ENCODE measurements at places on chromosomes 4 and X.

GRCh38 chr4:73788411-73788810, 48.0 kb downstream of the CXCL8 start:
- DNase-seq: no peak

GRCh38 chr4:110106931-110107296, 91.5 kb downstream of the ELOVL6 start:
- DNase-seq: no peak

- no peak for DNase-seq
Observed at GRCh38 chr4:181345931-181346330, 897.3 kb upstream of the TENM3 start.

DNA sequence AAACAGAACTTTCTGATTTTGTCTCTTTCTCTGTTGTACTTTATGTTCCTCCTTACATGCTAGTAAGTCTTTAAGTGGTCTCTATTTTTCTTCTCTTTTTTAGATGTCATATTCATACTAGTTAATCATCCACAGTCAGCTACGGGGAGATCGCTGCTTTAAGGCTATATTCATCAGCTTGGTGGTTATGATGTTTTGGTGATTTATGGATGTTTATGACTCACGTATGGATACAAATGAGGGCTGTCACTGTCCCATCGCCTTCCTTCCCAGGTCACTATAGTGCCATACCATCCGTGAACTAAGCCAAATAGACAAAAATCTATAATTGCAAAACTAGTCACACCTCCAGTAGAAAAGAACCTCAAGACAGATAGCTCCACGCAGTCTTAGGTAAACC, 296.8 kb upstream of the AADAT start:
- DNase-seq: no peak

DNA sequence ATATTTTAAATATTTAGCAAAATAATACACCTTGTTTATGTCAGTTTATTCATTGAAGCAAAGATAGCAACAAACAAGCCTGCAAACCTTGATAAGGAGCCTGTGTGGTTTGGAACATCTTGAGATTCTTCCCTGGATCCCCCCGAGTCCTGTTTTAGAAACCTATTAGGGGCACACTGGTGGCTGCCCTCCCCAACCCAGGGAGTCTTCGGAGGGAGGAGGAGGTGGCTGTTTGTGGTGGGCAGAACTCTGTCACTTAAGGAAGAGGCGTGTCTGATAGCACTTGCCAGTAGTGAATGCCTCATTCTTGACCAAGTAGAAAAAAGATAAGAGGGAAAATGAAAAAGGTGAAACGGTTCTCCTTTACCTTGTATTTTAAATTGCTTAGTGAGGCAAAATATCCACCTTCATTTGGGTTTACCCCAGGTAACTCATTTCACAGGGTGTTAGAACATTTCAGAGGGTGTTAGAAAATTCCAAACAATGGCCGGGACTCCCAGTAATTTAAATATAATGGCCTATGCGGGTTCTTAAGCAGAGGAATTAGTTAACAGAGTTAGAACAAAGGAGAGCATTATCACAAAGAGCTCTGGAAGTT, 10.4 kb downstream of the KIT start:
- DNase-seq: no peak

- DNase-seq: no peak
Observed at GRCh38 chr4:110636680-110637407, 14.0 kb upstream of the PITX2 start.

GRCh38 chrX:19611636-19612376, 96.5 kb upstream of the MAP3K15 start:
- DNase-seq: no peak

- no peak for DNase-seq
Observed at GRCh38 chrX:134891652-134892051, 99.1 kb upstream of the SMIM10 start.

DNA sequence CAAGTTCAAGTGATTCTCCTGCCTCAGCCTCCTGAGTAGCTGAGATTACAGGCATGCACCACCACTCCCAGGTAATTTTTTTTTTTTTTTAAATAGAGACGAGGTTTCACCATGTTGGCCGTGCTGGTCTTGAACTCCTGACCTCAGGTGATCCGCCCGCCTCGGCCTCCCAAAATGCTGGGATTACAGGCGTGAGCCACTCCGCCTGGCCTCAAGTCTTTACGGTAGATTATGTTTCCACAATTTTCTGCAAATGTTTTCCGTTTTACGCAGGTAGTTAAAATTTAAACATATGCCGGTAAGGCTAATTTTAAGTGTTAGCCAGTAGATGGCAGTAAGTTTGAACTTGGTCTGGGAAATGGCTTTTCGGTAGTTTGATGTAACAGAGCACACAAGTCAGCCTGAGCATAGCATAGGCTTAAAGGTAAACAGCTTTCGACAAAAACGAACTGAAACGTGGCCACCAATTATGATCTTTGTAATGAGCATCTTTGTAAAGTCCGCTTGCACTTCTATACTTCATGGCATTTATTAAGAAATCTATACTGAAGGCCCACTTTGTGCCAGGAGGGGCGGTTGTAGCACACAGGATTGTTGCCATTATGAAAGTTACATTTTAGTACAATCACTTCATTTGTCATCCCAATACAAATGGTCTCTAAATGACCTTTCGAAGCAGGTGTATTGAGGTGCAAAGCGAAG, 31.1 kb downstream of the CCKAR start:
- DNase-seq: peak; percentile 46

- DNase-seq: no peak
Observed at GRCh38 chrX:7146703-7147412, 654 bp upstream of the STS start.

GRCh38 chr4:101689220-101689619, 101.3 kb upstream of the BANK1 start:
- no peak for DNase-seq

GRCh38 chr4:70110917-70111316, 43.1 kb upstream of the PRR27 start:
- no peak for DNase-seq

DNA sequence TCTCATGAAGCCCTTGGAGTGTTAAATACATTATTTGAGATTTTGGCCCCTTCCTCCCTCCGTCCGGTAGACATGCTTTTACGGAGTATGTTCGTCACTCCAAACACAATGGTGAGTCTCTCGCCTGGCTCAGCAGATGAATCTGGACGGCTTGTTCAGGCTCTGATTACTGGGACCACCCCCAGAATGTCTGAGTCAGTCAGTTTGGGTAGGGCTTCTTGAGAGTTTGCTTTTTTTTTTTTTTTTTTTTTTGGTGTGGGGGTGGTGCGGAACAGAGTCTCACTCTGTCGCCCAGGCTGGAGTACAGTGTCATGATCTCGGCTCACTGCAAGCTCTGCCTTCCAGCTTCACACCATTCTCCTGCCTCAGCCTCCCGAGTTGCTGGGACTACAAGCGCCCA, 62.4 kb upstream of the MSANTD1 start:
- no peak for DNase-seq

DNA sequence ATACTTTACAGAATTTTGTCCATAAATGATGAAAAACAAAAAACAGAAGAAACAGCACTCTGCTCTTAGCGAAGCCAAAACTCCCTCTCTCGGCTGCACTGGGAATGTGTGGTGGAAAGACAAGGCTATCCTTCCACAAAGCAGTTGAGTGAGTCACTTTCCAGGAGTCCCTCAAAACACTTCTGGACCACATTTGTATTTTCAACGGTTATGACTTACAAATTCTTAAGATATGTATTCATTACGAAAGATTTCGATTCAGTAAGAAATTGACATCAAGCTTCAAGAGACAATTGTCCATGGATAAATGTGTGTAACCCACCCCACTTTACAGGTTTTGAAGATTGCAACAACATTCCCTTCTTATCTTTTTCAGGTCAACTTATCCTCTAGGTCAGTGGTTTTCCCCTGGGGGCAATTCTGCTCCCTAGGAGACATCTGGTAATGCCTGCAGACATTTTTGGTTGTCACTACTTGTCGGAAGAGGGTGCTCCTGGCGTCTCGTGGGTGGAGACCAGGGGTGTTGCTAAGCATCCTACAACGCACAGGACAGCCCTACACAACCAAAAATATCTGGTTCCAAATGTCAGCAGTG, 66.7 kb upstream of the MTNR1A start:
- DNase-seq: no peak

- no peak for DNase-seq
Observed at GRCh38 chr4:57265831-57266582, 155.8 kb upstream of the IGFBP7 start.

DNA sequence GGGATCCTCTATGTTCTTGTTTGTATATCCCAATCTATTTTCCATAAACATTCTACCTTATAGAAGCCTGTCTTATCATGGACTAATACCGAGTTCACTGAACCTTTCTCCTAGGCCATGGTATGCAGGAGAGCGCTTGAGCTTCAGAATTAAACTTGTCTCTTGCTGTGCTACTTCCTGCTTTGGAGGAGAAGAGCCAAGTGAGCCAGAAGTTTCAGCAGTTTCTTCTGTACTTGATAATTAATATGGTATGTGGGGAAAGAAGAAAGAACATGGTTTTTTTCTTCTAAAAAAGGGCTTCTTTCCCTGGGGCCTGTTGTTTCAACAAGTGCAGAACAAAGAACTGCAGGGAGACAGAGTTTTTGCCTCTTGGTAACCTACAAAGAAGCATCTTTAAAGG, 172.8 kb downstream of the ATG4A start:
- DNase-seq: no peak

DNA sequence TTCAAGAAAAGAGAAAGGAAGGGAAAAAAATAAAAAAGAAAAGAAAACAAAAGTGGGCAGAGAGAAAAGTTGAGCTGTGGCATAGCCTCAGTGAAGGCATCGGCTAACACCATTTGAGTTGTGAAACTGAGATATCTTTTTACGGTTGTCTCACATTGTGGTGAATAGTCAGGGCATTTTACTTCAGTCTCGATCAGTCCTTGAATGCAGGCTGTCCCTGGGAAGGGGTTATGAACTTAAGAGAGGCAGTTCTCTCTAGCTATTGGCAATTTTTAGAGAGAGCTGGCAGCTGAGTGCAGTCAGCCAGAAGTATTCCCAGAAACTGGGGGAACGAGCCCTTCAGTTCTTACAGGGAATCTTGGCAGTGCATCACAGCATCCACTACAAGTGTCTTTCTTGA, 93.5 kb upstream of the SLC6A14 start:
- no peak for DNase-seq

GRCh38 chr4:58611012-58611411, 1500.8 kb upstream of the IGFBP7 start:
- no peak for DNase-seq

DNA sequence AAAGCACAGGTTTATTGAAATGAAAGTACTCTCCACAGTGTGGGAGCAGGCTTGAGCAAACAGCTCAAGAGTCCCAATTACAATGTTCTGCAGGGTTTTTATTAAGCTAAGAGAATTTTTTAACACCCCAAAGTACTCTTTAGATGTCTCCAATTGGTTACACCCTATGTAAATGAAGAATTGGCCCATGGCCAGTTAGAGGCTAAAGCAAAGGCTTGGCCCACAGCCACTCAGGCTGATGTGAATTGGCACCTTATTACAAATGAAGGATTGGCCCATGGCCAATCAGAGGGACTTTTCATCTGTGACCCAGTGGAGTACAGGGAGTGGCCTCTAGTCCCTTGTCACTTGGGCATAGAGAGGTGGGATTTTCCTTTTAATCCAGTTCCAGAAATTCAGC, 30.1 kb upstream of the IQCM start:
- no peak for DNase-seq

GRCh38 chr4:74152836-74153235, 5.1 kb upstream of the MTHFD2L start:
- no peak for DNase-seq

GRCh38 chrX:39112143-39112542, 310.9 kb downstream of the MID1IP1 start:
- no peak for DNase-seq

GRCh38 chr4:54548831-54549460, 108.8 kb upstream of the KIT start:
- DNase-seq: no peak

DNA sequence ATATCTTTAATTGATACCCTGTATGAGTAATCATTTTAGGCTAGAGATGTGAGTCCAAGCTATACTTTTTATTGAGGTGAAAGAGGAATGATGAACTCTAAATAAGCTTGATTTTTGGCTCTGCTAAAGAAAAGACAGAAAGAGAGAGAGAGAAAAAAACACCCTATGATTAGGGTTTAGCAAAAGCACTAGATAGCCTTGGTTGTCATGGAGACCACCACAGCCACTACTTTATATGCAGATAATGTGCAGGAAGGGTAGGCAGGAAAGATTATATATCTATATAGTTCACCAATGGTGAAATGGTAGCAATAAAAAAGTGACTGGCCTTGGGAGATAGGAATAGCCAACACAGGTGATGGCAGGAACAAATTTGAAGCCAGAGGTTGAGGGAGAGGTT, 69.9 kb upstream of the CAMK2D start:
- DNase-seq: no peak

- no peak for DNase-seq
Observed at GRCh38 chrX:69179380-69179911, 14.2 kb upstream of the PJA1 start.

DNA sequence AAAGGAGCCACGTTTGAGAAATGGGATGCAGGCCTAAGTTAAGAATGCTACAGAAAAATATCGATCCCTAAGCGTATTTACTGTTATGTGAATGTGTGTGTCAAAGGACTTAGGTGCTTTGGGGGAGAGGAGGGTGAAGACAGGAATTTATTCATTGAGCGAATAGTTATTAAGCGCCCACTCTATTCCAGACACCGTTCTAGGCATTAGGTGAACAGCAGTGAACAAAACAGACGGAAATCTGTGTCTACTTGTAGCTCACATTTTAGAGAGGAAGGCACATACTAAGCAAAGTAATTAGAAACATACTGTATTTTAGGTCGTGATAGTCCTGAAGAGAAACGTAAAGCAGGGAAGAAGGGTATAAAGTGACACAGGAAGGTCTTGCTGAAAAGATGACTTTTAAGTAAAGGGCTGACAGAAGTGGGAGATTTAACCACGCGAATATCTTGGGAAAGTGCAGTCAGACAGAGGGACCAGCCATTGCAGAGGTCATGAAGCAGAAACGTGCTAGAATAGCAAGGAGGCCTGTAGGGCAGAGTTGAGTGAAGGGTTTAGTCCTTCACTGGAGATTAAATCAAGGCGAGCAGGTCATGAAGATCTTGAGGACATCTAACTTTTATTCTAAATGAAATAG, 541 bp downstream of the AIMP1 start:
- DNase-seq: no peak

- DNase-seq: peak; percentile 6
Observed at GRCh38 chr4:163048447-163048846, 118.2 kb downstream of the NAF1 start.

DNA sequence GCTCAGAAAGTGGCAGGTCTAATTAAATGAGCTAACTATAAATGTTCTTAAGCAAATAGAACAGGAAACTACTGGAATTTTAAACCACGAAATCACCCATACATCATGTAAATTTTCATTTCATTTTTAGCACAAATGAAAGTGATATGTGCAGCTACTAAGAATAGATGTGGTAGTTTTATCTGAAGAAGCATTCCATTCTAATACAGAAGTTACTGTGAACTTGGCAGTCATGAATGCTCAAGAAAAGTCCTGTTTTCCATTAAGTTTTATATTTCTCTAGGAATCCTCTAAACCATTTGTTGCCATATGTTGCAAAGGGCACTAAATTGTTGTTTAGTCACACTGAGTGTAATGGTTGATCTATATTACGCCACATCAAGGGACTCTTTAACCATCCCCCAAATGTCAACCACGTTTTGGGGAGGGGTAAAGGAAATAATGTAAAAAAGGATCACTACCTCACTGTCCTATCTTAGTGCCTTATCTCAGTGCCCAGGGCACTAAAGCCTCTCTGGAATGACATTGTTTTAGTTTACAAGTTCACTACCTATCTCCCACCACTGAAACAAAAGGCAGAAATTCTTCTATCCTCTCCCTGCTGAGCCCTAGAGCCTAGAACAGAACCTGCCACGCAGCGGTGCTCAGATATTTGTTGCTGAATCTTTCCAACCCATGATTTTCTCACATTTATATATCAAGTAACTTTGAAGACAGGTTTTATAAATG, 118.0 kb downstream of the SHISA3 start:
- no peak for DNase-seq

Data from CD4-positive, alpha-beta T cell treated with Interleukin-4 for 4 hours (primary cell).